Activated T-helper 9 cell treated with anti-CD3 and anti-CD28 coated beads, Interleukin-2, amount 50 U/mL, for 16 hours (primary cell): ENCODE measurements at places on chromosomes 2 and 18.

- DNase-seq: no peak
These were observed 79.7 kb upstream of the CYTIP start for GRCh38 chr2:157523270-157524247.

DNA sequence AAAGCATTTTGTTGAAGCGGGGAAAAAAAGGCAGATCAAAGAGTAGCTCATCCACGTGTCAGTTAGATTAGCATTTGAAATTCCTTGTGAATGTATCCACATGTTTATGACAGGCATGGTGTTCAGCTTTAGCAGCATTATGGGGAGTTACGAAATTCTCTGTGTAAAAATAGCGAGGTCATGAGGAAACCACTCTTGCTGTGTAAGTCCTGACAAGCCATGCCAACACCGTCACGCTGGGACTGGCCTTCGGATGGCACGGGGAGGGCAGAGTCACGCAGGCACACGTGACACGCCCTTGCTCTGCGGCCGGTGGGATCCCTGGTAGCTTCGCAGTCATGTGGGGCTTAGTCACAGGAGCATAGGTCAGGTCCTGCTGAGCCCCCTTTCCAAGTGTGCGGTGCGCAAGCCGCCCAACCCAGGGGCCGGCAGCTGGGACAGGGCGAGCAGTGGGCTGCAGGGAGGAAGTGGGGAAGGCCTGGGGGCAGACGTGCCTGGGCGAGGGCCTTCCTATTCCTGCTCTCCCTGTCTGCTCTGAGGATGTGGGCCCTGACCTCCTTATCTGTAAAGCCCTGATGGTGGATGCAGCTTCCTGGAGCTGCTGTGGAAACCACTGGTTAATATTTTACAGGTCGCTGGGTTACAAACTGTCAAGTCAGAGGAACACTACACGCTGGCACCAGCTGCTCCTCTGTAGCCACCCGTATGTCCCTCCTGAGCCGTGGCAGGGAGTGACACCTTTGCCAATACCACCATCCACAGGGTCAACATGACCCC is 18.0 kb downstream of the MBP start:
- no peak for DNase-seq

DNA sequence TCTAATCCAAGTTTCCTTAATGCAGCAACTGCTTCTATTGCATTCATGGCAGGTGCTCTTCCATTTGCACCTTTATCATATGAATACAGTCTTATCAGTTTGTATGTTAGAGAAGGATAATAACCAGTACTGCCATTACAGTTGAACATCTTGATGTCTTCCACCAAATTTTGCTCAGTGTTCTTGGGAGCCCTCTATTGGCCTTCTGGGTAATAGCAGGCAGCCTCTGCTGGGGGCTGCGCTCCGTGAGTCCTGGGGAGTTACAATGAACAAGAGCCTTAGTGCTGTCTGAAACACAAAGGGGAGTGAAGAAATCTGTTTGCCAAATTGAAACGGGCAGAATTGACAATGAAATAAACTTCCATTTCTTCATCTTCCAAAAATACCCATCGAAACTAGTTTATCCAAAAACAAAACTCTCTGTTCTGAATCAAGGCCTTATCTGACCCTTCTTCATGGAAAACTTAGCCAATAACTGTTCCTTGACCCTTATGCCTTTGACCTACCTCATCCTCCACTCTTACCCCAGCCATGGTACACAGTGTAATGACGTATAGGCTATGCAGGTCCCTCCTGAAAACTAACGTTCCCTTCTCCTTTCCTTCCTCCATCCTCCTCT is 79.9 kb downstream of the ALK start:
- DNase-seq: no peak

DNA sequence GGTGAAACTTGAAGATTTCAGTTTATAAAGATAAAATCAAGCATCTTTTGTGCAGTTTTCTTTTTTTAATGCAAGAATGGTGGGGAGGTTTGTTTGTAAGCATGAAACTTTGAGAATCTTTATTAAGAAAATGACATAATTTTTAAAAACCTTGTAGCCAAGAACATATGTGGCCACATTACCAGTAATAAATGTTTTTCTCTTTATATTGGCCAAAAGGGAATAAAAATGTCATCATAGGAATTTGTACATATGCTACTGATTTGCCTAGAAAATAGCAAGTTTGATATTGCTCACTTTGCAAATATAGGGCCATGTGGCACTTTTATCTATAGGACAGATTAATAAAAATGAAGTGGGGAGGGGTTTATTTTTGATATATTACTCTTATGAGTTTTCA is 25.6 kb downstream of the METTL21A start:
- DNase-seq: no peak

GRCh38 chr18:13145636-13146190 is 72.8 kb upstream of the LDLRAD4 start:
- DNase-seq: no peak

GRCh38 chr2:158890296-158890905 is 78.0 kb upstream of the TANC1 start:
- DNase-seq: no peak

DNA sequence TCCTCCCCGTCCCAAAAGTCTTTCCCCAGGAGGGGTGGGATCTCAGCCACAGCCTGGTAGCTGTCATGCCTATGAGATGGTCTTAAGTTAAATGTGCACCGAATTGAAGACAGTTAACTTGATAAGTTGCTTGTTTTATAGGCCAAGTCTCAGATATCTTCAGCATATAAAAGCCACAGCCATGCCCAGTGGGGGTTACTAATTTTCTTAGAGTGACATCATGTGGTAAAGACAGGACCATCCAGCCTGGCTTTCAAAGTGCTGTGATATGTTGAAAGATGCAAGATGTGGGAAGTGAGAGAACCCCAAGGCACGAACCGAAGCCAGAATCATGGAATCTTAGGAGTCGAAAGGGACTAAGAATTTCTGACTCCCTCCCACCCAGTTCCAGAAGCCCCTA is 42.1 kb upstream of the FAM124B start:
- no peak for DNase-seq

GRCh38 chr2:37569986-37570679 is 101.3 kb downstream of the CDC42EP3 start:
- DNase-seq: no peak

DNA sequence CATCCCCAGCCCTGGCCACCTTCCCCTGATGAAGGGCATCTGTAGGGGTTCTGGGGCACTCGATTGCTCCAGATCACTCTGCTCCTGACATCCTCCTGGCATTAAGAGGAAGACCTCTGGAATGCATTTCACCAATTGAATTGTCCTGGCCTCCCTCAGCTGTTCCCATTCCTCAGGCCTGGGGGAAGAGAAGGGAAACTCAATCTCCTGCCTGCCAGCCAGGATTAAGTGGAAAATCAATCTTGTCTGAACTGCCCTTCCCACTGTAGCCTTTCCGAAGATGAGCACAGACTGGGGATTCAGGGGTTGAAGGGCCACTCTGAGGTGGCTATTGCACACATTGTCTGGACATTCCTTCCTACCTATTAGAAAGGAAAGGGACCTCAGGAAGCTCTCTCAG is 99.8 kb downstream of the ALK start:
- DNase-seq: no peak

DNA sequence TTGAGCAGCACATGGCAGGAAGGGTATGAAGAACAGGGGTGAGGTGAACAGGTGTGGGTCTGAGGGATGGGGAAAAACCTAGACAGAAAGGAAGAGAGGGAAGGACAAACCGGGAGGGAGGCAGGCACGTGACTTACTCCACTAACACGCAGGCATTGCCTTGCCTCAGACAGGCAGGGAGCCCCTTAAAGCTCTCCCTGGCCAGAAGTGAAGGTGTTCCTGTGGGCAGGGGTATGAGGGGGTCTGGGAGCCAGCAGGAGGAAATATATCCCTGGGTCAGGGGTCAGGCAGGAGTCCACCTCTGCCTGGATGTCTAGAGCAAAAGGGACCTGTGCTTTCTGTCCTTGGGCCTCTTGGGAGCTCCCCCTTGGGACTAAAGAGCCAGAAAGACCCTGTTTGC is 135.3 kb upstream of the EPAS1 start:
- DNase-seq: no peak

DNA sequence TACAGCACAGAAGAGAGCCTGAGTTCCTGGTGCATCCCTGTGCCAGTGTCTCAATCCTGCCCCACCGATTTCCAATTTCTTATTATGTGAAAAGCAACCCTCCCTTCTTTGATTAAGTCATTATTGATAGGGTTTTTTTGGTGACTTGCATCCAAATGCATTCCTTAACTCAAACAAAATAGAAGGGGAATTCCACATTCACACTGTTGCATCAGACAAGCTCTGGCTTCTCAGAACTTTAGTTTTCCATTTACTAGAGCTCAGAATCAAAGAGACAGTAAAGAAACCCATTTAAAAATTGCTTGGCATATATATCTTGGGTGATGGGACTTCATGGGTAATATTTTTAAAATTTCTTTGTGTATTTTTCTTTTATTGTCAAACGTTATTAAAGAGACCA is 13.8 kb upstream of the TMEM200C start:
- no peak for DNase-seq

GRCh38 chr18:22499421-22499820 is 81.7 kb upstream of the CTAGE1 start:
- no peak for DNase-seq

GRCh38 chr2:127128445-127128904 is 21.5 kb upstream of the BIN1 start:
- no peak for DNase-seq
